ENCODE measurements at places on chromosomes 2 and 18.

- no peak for DNase-seq
These were observed 37.7 kb downstream of the FBXO48 start for GRCh38 chr2:68429311-68429826.

- no peak for DNase-seq
These were observed 1.1 kb upstream of the APCDD1 start for GRCh38 chr18:10453261-10453805.

DNA sequence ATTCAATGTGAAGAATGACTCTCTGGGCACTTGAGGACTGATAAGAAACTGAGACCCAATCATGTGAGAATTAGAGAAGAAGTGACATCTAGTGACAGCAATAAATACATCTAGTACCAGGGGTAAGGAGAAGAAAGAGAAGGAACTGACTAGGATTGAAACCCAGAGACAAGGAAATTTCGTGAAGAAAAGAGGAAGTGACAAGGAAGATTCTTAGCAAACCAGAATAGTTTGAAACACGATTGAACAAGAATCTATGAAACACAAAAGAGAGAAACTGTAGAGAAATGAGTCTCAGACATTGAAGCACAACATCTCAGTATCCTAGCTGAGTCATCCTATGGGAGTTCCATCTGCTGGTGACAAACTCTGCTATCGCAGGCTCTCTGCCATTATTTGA, 571.9 kb upstream of the PKDCC start:
- no peak for DNase-seq

GRCh38 chr2:215394102-215394805, 41.6 kb downstream of the FN1 start:
- no peak for DNase-seq

DNA sequence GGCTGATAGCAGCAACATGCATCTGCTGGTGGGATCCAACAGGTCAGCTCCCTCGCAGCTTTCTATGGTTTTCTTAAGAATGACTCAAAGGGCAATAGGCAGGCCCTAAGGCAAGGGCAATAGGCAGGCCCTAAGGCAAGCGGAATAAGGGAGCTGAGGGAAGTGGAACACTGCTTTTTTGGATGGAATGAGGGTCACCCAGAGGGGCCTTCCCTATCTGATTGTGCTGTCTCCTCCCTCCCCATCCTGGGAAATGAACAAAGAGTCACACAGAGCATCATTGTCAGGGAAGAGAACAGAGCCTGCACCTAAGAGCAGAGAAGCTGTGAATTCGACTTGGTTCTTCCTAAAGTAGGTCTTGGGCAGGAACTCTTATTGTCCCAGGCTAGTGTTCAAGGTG, 43.3 kb upstream of the PTPRM start:
- no peak for DNase-seq

- DNase-seq = no peak
These were observed 357.0 kb upstream of the FSIP2 start for GRCh38 chr2:185381631-185382030.

DNA sequence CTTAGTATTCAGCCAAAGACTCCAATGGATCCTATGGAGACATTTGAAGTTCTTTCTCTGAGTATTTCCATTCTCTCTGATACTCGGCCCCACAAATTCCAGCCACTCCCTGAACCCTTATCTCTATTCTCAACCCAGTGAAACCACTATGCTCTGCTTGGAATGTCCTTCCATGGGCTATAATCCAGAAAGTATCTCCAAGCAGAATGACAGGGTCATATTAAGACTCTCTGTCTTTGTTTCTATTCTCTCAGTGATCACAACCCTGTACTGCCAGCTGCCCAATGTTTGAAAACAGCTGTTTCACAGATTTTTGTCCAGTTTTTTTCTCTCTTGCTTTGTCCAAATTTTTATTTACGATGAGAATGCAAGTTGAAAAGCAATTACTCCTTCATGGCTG, 21.9 kb downstream of the CHMP3 start:
- no peak for DNase-seq

- DNase-seq = peak; percentile 57
These were observed at the start of gene LRP1B for GRCh38 chr2:142131010-142131669. Gene LRP1B (minus strand): TSS chr2:142131016. CDS start chr2:142130729, 287 bp downstream.

DNA sequence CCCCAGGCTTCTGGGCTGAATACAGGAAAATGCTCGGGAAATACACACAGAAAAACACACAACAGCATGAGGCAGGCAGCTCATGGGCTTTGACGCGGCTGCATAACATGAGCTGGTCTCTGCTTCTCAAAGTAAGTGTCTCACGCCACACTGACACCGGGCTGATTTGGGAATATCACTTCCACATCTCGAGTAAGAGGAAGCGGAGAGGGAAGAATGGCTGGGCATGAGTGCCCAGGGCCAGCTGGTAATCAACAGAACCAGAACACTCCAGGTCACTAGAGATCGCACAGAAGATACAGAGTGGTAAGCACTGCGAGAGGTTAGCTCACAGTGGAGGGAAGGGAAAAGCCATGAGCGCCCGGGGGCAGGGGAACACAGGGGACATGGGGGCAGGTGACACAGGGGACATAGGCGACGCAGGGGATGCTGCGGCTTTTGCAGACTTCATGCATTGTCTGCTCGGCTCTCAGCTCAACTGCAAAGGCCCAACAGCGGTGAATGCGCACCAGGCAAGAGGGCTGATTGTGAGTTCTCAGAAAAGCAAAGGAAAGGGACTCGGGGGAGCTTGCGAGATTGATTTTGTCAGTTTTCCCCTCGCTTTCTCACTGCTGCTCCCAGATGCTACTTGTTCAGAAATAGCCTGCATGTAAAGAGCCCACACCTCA, 141.4 kb downstream of the MBP start:
- no peak for DNase-seq

DNA sequence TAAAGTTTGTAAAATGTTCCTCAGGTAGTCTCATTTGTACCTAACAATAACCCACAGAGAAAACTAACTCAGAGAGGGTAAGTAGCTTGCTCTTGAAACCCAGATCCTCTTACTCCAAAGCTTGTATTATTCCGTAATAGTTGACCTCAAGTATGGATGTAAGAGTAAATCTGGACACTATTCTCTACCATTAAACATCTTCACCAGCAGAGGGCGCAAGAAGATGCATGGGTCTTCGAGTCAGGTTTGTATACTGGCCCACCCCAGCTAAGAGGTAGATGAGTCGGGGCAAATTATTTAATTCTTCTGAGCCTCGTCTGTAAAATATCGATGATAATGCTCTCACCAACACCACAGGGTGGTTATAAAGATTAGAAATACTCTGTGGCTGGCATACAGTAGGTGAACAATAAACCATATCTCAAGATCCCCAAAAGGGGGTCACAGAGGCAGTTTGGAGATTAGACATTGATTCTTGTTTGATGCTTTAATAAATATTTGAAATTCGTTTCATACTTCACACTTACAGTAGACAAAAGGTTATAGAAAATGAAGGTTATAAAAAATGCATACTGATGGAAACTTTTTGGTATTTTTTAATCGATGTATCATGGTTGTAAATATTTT, 3.5 kb upstream of the CABLES1 start:
- DNase-seq = peak; percentile 71

DNA sequence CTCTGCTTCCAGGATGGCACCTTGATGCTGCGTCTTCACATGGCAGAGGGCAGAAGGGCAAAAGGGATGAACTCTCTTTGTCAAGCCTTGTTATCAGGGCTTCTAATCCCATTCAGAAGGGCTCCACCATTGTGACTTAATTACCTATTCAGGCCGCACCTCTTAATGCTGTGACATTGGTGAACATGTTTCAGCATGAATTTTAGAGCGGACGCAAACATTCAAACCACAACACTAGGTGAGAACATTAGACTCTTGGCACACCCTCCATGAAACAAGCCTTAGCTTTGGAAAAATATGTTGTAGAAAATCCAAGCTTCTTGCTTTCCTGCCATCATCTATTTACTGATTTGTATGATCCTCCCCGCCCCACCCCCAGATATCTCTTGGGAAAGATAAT, 17.9 kb downstream of the DAW1 start:
- no peak for DNase-seq

DNA sequence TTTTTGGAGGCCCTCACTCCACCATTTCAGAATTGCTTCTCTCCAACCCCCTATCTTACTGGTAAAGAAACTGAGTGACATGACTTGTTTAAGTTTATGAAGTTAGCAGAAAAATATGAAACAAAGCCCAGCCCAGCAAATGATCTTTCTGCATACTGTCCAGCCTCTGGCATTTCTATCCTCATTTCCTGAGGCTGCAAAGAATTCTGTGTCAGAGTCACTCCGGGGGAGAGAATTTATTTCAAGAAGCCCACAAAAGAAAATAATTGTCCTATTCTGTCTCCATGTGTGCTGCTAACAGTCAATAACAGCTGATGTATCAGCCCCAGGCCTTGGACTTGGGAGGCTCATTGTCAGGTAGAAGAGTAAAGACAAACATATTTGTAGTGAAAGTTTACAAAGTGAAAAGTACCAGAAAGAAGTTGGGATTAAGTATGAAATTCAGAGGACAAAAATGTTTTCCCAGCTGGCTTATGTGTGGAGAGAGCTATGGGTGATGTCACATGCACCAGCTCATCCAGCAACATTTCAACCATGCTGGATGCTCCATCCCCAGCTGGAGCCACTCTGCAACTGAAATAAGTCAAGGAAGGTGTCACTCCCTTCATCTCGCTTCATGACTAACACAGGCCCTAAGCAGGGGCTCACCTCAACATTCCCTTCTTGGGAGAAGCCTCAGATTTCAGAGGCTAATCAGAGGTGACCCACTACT, 42.3 kb downstream of the TRABD2A start:
- DNase-seq = no peak

DNA sequence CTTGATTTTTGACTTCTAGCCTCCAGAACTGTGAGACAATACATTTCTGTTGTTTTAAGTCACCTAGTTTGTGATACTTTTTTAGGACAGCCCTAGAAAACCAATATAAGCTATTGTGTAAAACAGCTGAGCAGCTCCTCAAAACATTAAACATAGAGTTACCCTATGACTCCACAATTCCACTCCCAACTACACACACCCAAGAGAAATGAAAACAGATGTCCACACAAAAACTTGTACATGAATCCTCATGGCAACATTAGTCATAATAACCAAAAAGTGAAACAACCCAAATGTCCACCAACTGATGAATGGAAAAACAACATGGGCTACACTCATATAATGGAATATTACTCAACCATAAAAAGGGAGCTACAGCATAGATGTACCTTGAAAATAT, 32.6 kb downstream of the TNS1 start:
- no peak for DNase-seq

- DNase-seq = no peak
These were observed 80.3 kb downstream of the GYPC start for GRCh38 chr2:126736133-126736874.

DNA sequence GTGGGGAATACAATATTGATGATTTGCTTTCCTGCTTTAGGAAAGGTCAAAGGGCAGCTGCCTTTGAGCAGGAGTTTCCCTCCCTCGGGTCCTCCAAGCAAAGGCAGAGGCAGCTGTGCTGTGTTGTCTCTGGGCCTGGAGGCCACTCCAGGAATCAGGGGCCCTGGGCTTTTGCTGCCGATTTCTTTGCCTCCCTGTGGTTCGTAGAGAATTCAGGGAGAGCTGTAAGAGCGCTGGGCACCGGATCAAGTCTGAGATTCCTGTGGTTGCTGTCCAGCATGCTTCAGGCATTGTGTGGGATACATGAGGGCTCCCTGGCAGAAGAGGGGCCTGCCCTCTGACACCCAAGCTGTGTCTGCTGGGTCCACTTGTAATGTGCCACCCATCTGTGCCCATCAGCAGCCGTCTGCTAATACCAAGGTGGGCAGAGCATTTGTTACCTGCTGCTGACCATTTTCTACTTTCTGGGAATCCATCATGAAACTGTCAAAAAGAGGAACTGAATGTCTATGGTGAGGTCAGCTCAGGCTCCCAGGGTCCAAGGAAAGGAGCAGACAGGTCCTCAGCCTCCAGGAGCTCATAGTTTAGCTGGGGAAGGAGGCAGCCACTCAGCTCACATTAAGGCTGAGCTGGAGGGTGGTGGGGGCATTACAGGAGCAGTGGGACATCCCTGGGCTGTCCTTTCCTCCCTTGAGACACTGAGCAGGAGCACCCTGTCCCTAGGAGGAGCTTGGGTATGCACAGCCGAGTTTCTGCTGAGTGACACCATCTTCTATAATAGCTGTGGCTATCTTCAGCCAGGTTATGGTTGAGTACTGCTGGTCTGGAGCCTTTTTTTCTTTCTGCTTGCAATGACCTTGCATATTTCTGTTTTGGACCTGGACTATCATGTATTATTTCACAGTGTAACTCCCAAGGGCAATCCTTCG, 68.5 kb downstream of the CTIF start:
- no peak for DNase-seq

DNA sequence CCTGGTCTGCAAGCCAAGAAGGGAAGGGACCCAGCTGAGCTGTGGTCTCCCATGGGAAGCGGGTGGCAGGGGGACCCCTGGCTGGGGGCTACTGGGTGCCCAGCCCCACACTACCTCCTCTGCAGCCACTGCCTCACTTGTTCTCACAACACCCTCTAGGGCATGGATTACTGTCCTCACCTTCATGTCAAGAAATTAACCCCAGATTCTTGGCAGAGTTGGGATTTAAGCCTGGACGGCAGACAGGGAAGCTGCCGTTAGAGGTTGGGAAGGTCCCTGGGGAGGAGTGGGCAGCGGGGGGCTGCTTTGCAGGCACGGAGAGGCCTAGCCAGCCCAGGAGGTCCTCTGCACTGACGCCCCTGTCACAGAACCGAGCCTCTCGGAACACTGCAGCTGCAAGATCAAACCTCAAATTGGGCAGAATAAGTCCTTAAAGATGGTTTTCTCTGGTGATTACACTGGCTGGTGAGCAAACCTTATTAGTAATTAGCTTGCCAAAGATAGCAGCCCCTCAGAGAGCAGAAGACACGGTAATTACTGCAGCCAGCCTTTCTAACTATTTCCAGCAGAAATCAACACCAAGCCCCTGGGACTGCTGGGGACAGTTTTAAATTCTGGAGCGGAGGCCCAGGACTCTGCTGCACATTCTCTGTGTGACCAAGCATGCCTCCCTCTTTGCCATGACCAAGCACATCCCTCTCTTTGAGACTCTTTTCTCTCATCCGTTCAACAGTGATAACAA, 35.9 kb downstream of the KCNF1 start:
- DNase-seq = no peak

DNA sequence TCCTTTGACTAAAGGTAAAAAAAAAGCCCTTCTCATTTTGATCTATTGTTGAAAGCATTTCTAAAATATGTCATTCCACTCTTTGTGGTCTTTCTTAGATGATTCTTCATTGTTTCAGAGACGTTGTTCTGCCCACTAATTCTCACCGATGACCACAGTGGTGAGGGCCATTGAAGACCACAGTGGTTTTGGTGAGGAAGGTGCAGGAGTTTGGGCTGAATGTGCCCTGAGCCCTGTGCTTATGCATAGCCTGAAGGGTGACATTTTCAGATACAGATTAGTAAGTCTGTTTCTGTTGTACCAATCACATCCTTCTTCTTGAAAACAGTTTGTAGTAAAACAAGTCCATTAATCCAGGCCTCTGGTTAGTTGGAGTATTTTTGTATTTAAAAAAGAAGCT, 251.3 kb upstream of the ATP5MC3 start:
- no peak for DNase-seq

DNA sequence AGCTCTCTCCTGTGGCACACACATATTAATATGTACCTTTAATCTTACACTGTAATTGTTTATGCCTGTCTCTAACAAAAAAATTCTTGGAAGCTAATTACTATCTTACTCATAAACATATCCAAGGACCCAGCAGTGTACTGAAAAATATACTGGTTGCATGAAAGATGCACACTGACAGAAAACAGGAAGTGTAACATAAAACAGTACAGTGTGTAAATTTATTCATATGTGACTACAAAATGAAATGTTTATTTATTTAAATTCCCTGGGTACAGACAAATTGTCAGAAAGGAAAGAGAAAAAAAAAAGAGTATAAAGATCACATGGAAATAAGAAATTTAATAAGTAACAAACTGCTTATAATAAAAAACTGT, 28.5 kb downstream of the TMEM131 start:
- DNase-seq = no peak

GRCh38 chr18:44601447-44601846, 79.2 kb upstream of the SETBP1 start:
- DNase-seq = no peak

Measured in dorsolateral prefrontal cortex (tissue), 122 donors.